Bronchial smooth muscle cell (primary cell): ENCODE measurements at places on chromosomes 1 and 21. TPM values are rescaled to one million over a fixed set of nuclear protein-coding genes. Genes with fewer than 3 reads are reported as not detected.

Gene RBM11
- not detected in 2 replicates for total RNA-seq

Gene IVL
- not detected in 2 replicates for total RNA-seq

Gene SZRD1
- 14.6 and 17.8 TPM in 2 replicates for total RNA-seq

Gene MARCKSL1
- total RNA-seq = 15.8 and 19.0 TPM in 2 replicates

Gene NPHS2
- total RNA-seq = not detected in 2 replicates

Gene PRELP
- total RNA-seq = under 0.01 and 1.1 TPM in 2 replicates

Gene ARPC5
- 150 and 176 TPM in 2 replicates for total RNA-seq

Gene MEGF6
- 1.5 and 2.4 TPM in 2 replicates for total RNA-seq

Gene FAM167B
- 0.34 and 0.47 TPM in 2 replicates for total RNA-seq

Gene AK5
- total RNA-seq = 60.4 and 63.6 TPM in 2 replicates

Gene IL19
- total RNA-seq = not detected in 2 replicates

Gene KCNH1
- total RNA-seq = not detected in 2 replicates

Gene JUN
- total RNA-seq = 79.1 and 137 TPM in 2 replicates

Gene GPR153
- 6.6 and 11.3 TPM in 2 replicates for total RNA-seq

Gene CRP
- not detected in 2 replicates for total RNA-seq

Gene NOTCH2NLA
- total RNA-seq = 81.0 and 86.9 TPM in 2 replicates

Gene TMCC2
- total RNA-seq = 3.0 and 5.4 TPM in 2 replicates

Gene TSTD1
- 0.60 and 15.4 TPM in 2 replicates for total RNA-seq

Gene LCE3D
- total RNA-seq = not detected in 2 replicates

Gene OR1C1
- total RNA-seq = not detected in 2 replicates

Gene PTPN22
- 0.77 and 0.95 TPM in 2 replicates for total RNA-seq

Gene KRTAP12-2
- not detected in 2 replicates for total RNA-seq

Gene FCRLA
- 0.32 and 0.86 TPM in 2 replicates for total RNA-seq

Gene SPATA45
- not detected in 2 replicates for total RNA-seq

Gene TBX19
- 0.63 and 0.77 TPM in 2 replicates for total RNA-seq

Gene VANGL2
- total RNA-seq = under 0.01 TPM in 1 of 2 replicates, not detected in the other

Gene NOL9
- 10.1 and 11.8 TPM in 2 replicates for total RNA-seq

Gene TNFRSF25
- total RNA-seq = 4.3 and 4.7 TPM in 2 replicates

Gene C8A
- not detected in 2 replicates for total RNA-seq

Gene MSH4
- total RNA-seq = 0.16 and 0.52 TPM in 2 replicates

Gene KIRREL1
- 63.5 and 73.5 TPM in 2 replicates for total RNA-seq

Gene AVPR1B
- total RNA-seq = not detected in 2 replicates

Gene CRABP2
- total RNA-seq = 80.6 and 167 TPM in 2 replicates

Gene USP16
- 29.4 and 33.7 TPM in 2 replicates for total RNA-seq

Gene SV2A
- total RNA-seq = 11.8 and 16.0 TPM in 2 replicates

Gene ANGPTL3
- total RNA-seq = not detected in 2 replicates

Gene PRR9
- total RNA-seq = not detected in 2 replicates

Gene ADPRS
- total RNA-seq = 18.7 and 21.0 TPM in 2 replicates
